ENCODE measurements at places on chromosomes 7 and 10.

- DNase-seq: no peak
These were observed 1105.8 kb downstream of the GATA3 start for GRCh38 chr10:9160275-9160674.

DNA sequence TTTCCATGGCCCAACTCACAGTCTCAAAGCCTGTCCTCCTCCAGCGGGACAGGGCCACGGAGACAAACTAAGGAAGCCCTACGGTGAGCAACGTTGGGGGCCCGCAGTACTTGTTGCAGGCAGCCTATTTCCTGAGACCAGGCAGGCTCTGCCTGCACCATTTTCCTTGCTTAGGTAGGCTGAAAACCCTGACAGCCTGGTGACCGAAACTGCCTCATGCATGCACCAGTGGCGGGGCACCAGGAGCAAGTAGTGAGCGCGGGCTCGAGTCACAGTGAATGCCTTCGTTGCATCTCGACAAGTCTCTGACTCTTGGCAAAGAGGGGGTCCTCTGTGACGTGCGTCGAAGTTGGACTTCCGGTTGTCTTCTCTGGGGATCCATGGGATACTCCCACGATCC lies 23.3 kb upstream of the ZNF273 start:
- no peak for DNase-seq

- no peak for DNase-seq
These were observed 153.5 kb upstream of the ITGB1 start for GRCh38 chr10:33111488-33112051.

DNA sequence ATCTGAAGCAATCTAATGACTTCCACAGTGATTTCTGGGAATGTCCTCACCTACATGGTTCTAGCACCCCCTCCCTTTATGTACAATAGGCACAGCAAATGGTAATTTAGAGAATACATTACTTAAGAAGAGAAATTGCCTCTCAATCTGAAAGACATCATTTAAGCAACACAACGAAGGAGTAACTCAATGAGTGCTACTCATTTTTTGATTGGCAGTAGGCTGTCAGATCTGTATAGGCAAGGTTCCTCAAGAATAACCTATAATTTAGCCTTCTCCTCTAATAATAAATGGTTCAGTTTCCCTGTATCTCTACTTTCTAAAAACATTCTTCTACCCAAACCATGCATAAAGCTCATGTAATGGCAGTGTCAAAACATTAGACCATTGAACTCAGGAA lies 30.6 kb upstream of the SEMA3C start:
- DNase-seq: no peak

DNA sequence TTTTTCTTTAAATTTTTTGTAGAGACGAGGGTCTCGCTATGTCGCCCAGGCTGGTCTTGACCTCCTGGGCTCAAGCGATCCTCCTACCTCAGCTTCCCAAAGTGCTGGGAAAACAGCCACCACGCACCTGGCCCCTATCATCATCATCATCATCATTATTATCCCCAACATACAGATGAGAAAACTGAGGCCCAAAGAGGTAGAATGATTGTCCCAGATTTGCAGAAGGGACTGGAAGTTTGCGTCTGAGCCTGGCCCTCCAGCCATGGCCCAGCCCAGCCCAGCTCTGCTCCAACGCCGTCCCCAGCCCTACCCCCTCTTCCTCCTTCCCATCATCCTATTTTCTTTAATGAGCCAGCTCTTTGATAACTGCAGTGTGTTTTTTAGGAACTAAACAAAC lies 34.9 kb downstream of the TMEM130 start:
- no peak for DNase-seq
